ENCODE measurements at places on chromosomes 2 and 18.

DNA sequence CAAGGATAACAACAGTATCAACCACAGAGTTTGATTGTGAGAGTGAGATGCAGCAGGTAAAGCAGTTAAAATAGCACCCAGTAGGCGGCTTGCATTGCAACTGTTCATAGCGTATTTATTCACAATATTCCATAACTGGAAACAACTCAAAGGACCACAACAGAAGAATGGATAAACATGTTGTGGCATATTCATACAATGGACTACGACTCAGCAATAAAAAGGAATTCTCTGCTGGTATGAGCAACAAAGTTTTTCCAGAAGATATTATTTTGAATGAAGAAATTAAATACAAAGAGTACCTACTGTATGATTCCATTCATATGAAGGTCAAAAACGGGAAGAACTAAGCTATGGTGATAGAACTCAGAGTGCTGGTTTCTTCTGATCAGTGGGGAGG is 25.2 kb downstream of the GPATCH11 start:
- no peak for DNase-seq

DNA sequence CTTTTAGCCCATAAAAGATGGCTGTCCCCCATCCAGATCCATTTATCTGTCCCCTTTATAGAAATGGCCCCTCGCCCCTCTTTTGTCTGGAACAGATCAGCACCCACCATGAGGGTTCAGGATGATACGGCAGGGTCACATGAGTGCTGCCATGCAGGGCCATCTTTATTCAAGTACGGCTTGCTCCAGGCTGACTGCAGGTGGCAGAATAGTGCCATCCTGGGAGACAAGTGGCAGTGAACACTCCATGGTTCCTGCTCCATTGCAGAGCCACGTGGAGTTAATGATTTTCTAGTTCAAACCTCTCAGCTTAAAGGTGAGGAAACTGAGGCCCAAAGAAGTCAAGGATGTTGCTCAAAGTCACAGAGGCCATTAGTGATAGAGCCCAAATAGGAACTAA is 180.6 kb downstream of the CLIP4 start:
- peak; percentile 69 for DNase-seq

- DNase-seq = no peak
Observed at GRCh38 chr2:10016001-10016801, 27.1 kb upstream of the KLF11 start.

DNA sequence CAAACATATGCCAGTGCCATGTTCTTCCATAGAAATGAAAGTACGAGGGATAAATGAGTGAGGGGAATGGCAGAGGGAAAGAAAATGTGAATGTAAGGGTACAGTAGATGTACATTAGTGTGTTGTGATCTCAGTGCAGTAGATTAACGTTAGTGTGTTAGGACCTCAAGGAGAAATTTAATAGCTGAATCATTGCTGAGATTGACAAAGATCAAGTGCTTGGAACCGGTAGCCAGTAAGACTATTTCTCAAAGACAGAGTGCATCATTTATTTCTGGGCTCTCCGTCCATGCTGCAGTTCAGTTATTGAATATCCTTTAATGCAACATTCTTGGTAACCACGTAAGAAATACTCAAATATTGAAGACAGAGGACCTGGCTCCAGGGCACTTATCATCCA is 246.0 kb downstream of the PTPRM start:
- DNase-seq = no peak

DNA sequence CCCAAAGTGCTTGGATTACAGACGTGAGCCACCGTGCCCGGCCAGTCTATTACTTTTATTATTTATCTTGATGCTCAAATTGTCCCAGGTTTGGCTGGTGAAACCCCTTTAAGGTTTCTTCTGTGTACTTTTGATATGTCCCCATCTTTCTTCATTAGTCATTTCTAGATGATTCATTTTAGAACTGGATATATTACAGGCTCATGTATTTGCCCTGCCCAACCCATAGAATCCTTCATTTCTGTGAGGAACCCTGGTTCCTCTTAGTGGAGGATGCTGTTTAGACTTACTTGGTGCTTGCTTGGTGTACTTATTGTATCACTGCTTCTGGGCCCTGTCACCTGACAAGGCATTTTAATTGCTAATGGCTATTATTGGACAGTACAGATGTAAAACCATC is 40.1 kb downstream of the KCMF1 start:
- no peak for DNase-seq

- no peak for DNase-seq
Observed at GRCh38 chr2:157269922-157270321, 12.4 kb downstream of the GALNT5 start.

DNA sequence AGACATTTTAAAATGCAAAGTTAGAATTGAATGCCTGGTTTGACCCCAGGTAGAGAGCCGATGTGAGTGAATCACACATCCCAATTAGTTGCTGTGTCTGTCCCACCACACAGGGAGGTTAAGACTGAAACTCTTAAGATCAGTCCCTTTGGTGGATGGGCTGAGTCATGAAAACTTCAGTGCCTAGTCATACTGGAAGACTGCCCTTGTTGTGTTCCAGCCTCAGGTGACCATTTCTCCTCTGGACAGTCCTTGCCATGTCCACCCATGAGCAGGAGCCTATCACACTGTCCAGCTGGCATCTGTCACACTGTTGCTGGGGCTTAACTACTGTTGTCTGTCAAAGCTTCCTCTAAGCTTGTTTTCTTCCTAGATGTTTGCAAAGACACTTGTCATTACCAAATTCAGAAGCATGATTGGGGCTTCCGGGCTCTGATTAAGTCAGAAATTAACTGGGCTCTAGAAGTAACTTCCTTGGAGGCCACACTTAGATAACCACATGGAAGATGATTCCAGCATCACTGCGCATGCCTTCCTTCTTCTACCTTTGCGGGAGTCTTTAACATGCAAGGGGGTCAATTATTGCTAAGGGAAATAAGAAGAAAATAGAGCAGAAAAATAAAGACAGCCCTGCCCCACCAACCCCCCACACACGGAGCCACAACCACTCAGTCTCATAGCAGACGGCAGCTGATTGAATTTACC is 21.3 kb downstream of the CYRIA start:
- no peak for DNase-seq

DNA sequence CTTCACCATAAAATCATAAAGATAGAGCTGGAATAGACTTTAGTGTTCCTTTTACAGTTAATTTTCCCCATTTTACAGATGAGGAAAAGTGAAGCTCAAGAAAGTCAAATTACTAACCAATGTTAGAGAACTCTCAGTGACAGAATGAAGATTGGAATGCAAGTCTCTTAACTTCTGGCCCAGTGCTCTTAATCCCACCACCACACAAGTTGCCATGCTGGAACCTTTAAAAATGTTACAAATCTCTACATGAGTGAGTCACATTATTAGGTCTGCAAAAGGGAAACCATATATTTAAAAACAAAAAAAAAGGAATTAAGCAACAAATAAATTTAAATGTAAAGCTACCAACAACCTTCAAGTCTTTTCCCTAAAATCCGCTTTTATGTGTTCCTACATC is 3.5 kb downstream of the NCKAP1 start:
- no peak for DNase-seq

GRCh38 chr18:48623468-48624235 is 84.8 kb downstream of the CTIF start:
- no peak for DNase-seq

GRCh38 chr2:140178234-140178633 is 1398.0 kb upstream of the NXPH2 start:
- no peak for DNase-seq

GRCh38 chr2:145070703-145071102 is 550.8 kb upstream of the ZEB2 start:
- no peak for DNase-seq

- peak; percentile 53 for DNase-seq
Observed at GRCh38 chr2:95389245-95390119, 13.0 kb upstream of the FAHD2A start.

GRCh38 chr18:36449451-36449850 is 151.9 kb downstream of the FHOD3 start:
- DNase-seq = no peak

DNA sequence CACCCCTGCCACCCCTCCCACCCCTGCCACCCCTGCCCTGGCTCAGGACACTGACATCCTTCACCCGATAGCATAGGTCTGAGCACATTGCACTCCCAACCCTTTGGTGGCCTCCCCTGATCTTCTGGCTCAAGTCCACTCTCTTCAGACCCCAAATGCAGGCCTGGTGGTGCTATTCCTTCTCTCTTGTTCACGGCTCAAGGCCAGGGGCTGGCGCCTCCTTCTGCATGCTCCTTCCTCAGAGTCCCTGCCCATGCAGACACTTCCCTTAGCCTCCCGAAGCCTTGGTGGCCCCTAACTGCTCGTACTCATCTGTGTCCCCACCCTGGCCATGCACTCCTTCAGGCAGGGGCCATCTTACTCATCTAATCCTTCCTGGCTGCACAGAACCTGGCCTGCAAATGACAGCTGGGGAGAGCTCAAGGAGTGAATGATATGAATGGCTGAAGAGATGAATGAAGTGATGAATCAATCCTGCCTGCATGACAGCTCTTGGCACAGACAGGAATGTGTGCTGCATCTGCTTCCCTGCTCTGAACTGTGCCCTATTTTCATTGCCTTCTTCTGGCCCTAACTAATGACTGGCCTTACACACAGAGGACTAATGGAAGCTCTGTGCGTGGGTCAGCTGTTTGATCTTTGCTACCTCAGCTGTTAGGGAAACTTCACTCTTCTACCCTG is 290.8 kb downstream of the DYSF start:
- DNase-seq = no peak

DNA sequence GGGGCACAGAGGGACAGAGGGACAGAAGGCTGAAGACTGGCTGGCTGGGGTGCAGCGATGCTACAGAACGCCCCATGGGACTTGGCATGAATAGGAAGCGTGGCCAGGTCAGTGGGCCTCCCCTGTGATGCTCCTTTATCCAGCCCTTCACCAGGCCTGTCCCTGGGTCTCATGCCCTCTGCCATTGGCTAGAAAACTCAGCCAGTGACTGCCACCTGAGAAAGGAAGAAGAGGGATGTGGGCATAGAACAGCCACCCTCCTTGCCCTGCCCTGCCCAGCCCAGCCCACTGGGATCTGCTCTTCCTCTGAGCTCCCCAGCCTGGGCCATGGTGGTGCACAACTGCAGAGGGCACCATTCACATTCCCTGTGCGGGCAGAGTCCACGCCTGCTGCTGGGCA is 10.5 kb upstream of the LAPTM4A start:
- DNase-seq = no peak

DNA sequence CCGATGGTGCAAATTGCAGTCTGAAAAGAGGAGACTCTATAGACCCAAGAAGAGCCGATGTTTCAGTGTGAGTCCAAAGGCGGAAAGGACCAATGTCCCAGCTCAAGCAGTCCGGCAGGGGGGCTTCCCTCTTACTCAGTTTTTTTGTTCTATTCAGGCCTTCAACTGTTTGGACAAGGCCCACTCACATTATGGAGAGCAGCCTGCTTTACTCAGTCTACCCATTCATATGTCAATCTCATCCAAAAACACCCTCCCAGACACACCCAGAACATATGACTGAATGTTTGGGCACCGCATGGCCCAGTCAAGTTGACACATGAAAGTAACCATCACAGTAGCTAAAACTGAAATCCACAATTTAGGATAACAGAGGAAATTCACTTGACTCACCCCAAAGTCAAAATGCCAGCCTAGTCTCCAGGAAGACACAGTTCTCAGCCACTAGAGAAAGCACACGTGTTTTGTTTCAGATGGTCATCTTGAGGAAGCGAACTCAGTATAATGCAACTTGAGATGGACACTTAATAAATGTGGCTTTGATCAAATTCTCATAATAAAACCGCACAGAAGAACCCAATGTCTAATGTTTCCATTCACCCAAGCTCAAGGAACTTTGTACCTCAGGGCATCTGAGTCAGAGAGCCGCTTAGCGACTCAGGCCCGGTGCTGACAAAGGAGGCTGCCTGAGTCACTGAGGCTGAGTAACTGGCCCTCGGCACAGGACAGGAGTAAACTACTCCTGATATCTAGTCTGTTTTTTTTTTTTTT is 2.4 kb downstream of the FHL2 start:
- no peak for DNase-seq

DNA sequence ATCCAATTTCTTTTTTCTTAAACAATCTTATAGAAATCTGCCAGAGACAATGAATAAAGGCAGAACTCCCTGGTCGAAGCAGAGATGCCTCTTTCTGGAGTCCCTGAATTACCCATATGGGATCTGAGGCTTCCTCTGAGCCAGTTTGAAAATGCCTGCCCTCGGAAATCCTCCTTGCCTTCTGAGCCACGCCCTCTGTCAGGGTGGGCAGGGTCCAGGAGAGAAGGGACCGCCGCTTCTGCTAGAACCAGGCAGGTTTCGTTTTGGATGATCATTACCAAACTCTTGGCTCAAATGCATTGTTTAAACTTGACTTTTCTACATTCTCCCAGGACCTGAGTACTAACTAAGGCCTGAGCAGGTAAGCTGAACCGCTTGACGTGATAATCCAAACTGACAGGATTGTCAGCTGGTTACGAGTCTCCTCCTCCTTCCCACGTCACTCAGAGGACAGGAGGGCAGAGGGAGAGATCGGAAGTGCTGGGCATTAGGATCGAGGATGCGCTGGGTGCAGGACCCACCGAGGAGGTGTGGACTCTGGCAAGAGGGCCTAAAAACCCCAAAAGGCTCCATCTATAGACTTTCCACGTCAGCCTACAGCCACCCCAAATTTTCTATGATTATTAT is 128.4 kb downstream of the KLHL29 start:
- no peak for DNase-seq

GRCh38 chr2:32384529-32384928 is 27.7 kb downstream of the BIRC6 start:
- DNase-seq = no peak

DNA sequence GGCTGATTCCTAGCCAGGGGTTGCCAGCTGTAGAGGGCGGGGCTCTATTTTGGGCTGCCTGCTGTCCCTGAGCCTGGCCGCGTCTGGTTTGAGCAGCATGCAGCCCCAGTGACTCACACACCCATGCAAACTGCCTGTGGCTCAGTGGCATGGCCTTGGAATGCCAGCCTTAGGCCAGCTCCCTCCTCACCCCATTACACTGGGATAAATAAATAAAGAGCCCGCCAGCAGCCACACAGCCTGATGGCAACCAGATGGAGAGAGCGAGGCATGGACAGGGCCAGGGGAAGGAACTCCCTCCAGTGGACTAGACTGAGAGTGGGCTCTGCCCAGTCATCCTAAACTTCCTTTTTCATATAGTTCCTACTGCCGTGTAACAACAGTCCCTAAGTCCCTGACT is 18.3 kb downstream of the NHEJ1 start:
- DNase-seq = no peak

DNA sequence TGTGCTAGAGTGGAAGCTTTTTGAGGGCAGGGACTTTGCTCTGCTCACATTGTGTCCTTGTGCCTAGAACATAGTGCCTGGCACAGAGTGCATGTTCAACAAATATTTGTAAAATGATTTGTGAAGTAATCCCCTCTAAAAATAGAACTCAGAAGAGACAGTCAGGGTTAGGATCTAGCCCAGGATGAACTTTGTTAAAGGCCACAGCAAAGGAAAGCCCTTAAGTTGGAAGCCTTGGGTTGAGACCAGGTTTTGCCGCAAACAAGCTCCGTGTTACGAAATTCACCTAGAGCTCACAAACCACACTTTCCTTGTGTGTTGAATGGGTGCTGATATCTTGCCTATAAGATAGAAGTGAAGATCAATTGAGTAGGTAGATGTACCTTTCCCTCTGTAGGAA is 84.2 kb downstream of the SETBP1 start:
- no peak for DNase-seq

GRCh38 chr2:56801214-56801613 is 617.4 kb downstream of the CCDC85A start:
- no peak for DNase-seq

- no peak for DNase-seq
Observed at GRCh38 chr2:28030600-28030999, 140.1 kb downstream of the BABAM2 start.

GRCh38 chr2:203623096-203623495 is 83.3 kb upstream of the CD28 start:
- DNase-seq = peak; percentile 54

- no peak for DNase-seq
Observed at GRCh38 chr2:174574657-174575056, 22.9 kb downstream of the WIPF1 start.

All from NCI-H524 (cell line).